Heart left ventricle (tissue), 16 donors: ENCODE measurements at places on chromosomes 1 and 21. TPM values are rescaled to one million over a fixed set of nuclear protein-coding genes. Genes with fewer than 3 reads are reported as not detected.

GRCh38 chr1:183837062-183837461 lies 32.1 kb downstream of the RGL1 start:
- no peak for DNase-seq

Gene CASQ2
- 444 TPM for polyA plus RNA-seq

GRCh38 chr1:84117868-84118267 lies 26.2 kb upstream of the PRKACB start:
- no peak for DNase-seq

Gene RHD
- not detected for polyA plus RNA-seq

Gene FCGR3A
- polyA plus RNA-seq, result 9.9 TPM

Gene TIAM1
- polyA plus RNA-seq, result 0.97 TPM

DNA sequence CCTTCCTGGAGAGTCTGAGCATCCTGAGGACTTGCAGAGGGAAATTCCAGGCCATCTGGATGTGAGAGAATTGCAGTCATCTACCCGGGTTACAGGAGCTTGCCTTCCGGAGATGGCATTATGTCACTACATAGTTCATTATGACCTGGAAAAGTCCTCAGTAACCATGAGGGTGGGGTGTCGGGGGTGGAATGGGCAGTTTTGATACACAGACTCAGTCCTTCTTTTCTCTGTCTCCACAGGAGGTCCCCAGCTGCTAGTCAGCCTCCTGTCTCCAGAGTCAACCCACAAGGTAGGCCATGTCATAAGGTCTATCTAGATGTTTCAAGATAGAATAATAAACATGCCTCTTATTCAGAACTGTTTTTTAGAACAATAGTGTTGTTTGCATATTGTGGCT lies 268.2 kb upstream of the SGIP1 start:
- peak; percentile 20 for DNase-seq
